ENCODE measurements at places on chromosomes 1 and 21.

GRCh38 chr1:33623811-33624210 lies 151.4 kb downstream of the ZSCAN20 start:
- DNase-seq = no peak

GRCh38 chr1:94130851-94131595 lies 10.1 kb upstream of the ABCA4 start:
- DNase-seq = no peak

DNA sequence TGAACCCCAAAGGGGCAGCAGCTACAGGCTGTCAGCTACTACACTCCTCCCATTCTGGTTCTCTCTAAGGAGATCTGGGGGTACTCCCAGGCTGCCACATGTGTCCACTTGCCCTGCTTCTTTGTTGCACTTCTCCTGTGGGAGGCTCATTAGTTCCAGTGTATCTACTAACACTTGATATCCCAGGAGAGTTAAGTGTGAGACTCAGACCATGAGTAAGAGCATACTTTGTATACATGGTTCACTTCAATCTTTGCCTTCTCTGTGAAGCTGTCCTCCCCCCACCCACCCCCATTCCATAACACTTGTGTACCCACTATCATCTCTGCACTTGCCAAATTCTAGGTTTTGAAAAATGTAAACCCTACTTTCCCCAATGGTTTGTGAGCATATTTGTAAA lies 34.9 kb upstream of the GADD45A start:
- no peak for DNase-seq

DNA sequence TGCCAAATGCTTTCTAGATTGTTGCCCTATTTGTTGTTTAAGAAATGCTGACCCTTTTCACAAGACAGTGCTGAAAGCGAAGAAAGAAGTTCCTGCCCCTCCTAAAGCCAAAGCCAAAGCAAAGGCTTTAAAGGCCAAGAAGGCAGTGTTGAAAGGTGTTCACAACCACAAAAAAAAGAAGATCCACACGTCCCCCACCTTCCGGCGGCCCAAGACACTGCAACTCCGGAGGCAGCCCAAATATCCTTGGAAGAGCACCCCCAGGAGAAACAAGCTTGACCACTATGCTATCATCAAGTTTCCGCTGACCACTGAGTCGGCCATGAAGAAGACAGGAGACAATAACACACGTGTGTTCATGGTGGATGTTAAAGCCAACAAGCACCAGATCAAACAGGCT lies 55.7 kb downstream of the PSMG1 start:
- no peak for DNase-seq

DNA sequence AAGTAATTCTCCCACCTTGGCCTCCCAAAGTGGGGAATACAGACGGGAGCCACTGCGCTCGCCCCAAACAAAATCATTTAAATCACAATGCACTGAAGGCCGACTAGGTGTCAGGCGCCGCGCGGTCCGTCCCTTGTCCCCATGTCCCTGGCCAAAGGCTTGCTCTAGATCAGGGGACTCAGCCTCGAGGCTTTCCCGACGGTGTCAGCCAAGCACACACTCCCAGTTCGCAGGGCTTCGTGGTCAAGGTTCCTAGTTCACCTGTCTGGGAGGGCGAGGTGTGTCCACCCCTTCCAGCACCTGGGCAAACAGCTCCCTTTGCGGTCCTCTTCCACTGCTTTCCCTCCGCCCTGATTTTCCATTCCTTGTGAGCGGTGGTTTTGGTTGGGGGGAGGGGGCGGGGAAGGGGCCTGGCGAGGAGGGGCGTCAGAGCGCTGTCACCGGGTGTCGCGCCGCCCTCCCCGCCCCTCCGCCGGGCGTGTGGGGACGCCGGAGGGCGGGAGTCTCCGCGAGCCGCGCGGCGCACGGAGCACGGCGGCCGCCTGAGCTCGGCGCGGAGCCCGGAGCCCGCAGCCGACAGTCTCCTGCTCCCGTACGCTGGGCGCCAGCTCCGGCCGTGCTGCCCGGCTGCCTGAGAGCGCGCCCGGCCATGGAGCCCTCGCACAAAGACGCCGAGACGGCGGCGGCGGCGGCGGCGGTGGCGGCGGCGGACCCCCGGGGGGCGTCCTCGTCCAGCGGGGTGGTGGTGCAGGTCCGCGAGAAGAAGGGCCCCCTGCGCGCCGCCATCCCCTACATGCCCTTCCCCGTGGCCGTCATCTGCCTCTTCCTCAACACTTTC lies at the start of gene STUM:
STUM (plus strand) TSS at position 509 of the 838 bp plus-strand sequence; CDS start at position 650, 141 bp downstream.
- DNase-seq = no peak

GRCh38 chr1:227749916-227750710 lies 14.9 kb downstream of the SNAP47 start:
- DNase-seq = no peak

DNA sequence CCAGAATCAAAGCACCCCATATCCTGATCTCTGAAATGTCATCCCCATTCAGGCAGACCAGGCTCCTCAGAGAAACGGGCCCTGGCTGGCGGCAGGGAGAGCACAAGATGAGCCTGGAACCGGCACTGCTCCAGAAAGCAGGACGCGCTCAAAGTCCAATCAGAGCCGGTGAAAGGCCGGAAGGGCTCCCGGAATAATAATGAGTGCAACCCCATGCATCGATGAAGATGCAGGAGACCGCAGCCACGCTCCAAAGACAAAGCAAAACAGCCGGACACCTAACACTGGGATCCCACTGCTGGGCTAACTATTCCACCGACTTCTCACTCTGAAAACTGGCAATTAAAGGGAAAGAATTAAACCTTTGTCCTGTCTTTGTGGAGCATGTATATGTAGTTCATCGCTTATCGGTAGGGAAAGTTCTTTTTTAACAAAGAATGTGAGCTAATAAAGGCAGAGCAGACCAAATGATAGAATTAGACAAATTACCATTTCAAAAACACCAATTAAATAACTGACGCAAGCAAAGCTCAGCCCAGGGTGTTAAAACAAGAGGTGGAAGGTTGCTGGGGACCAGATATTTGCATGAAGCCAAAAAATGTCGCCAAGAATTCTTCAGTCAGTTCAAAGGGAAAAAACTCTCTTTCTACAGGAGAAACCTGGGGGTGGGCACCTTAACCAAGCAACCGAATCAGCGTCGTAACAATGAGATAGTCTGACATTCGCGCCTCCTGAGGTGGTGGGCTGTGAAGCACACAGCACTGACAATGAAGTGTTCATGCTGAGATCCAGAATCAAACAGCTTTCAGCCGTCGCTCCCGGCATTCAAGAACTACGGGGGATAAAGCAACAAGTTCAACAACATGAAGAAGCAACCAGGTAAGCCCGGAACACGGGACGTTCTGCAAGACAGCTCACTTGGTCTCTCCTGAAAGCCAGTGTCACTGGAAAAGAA lies 95.2 kb downstream of the NPHP4 start:
- no peak for DNase-seq

DNA sequence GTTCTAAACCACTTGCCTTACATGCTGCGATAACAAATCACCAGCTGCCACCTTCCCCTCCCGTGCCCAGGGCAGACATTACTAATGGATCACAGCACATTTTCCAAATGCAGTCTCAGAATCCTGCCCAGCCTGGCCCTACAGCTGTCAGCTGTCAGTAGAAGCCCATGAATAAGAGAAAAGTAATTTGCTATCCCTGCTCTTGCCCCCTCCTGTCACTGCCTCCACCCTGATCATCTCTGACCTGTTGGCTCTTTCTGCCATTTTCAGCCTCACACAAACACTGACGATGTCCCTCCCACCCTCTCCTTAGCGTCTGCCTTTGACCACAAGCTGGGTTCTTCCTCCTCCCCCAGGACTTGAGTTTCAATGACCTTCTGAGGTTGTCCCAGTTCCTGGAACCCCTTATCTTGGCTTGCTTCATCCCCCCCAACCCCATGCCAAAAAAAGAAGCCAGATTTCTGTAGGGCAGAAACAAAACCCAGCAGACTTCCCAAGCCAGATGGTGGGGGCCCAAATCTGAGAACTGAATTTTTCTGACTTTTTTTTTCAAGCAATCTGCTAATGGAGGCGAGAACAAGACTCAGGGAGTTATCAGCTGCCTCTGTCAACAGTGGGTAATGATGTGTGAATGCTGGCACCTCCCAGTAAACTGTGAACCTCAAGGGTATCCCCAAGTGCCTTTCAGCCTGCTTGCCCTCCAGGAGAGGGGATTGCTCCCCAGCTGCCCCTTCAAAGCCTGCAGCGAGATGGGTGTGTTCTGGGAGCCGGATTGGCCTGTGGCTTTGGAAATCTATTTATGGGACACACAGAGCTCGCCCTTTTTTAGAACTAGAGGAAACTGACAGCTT lies 216.5 kb upstream of the VAMP3 start:
- no peak for DNase-seq

DNA sequence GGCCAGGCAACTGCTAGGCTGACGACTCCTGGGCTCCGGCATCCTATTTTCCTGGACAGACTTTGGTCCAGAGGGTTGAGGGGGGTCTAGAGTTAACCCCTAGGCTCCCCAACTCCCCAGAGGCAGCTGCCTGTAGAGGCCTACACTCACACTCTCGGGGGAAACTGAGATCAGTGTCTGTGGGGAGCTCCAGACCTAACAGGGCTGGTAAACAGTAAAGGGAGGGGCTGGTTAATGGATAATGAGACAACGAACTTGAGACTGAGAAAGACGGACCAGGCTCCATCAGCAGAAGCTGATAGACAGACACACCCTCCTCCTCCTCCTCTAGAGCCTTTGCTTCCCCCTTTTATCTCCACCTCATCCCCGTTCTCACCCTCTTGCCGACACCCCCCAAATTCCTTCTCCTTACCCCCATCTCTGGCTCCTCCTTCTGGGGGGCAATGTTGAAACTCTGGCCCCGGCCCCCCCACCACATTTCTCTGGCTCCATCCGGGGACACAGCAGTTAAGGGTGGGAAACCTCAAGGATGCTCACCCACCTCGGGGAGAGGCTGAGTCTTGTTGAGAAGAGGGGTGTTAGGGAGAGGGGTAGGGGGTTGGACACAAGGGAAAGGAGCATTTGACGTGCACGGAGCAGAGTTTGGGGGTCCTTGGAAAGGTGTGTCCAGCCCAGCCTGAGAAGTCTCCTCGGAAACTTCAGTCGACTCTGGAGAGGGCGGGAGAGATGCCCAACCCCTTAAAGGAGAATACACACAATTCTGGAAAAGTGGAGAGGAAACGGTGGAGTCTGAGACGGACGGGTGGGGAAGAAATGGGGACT lies at the start of gene MTMR11:
MTMR11 (minus strand) TSS at position 710 of the 822 bp plus-strand sequence; CDS start at position 478, 232 bp downstream.
- DNase-seq = no peak

DNA sequence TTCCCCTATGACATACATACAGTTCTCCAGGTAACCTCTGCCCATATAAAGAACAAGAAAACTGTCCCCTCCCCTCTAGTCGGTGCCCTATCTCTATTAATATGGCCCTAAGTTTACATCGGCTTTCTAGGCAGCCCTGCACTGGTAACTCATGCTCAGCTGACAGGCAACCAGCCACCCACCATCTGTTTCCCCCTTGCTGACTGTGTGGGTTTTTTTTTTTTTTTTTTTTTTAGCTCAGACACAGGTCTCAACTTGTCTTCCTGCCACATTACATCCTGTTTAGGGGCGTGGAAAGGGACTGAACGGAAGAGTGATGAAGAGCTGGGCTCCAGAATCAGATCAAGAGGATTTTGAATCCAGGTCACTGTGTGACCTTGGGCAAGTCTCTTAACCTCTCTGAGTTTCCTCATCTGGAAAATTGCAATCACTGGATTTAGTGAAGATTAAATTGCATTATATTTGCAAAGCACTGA lies 14.0 kb downstream of the LAPTM5 start:
- no peak for DNase-seq

- DNase-seq = no peak
These were observed 18.3 kb downstream of the CAPN2 start for GRCh38 chr1:223730479-223731132.

DNA sequence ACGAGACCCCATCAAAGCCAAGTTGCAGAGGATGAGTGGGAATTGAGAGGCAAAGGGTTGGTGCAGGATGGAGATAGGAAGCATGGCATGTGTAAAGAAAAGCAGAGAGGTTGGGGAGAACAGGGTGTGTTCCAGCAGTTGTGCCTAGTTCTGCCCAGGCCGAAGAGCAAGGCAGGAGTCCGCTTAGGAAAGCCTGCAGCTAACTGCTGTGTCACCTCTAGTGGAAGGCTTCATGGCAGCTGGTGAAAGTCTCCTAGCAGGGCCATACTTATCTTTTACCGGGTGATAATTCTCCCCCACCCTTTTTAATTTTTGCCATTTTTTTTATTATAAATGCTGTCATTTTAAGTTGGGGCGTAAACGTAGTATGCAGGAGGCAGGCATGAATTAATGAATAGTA lies 93.6 kb downstream of the NFIA start:
- DNase-seq = no peak

GRCh38 chr1:246265481-246265880 lies 241.6 kb downstream of the SMYD3 start:
- DNase-seq = no peak

DNA sequence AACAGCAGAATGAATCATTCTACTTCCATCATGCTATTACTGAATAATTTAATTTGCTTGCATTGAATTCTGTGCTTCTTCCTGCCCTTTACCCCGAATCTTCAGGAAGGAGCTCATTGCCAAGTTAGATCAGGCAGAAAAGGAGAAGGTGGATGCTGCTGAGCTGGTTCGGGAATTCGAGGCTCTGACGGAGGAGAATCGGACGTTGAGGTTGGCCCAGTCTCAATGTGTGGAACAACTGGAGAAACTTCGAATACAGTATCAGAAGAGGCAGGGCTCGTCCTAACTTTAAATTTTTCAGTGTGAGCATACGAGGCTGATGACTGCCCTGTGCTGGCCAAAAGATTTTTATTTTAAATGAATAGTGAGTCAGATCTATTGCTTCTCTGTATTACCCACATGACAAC lies 44.2 kb downstream of the MAP3K7CL start:
- no peak for DNase-seq

GRCh38 chr1:155499953-155500639 lies 62.5 kb downstream of the ASH1L start:
- no peak for DNase-seq

Measured in stimulated activated CD4-positive, alpha-beta T cell treated with anti-CD3 and anti-CD28 coated beads, Interleukin-1b, Interleukin-23, amount 100 ng/mL, for 24 hours (primary cell).